ENCODE measurements at places on chromosomes 12 and 14.

DNA sequence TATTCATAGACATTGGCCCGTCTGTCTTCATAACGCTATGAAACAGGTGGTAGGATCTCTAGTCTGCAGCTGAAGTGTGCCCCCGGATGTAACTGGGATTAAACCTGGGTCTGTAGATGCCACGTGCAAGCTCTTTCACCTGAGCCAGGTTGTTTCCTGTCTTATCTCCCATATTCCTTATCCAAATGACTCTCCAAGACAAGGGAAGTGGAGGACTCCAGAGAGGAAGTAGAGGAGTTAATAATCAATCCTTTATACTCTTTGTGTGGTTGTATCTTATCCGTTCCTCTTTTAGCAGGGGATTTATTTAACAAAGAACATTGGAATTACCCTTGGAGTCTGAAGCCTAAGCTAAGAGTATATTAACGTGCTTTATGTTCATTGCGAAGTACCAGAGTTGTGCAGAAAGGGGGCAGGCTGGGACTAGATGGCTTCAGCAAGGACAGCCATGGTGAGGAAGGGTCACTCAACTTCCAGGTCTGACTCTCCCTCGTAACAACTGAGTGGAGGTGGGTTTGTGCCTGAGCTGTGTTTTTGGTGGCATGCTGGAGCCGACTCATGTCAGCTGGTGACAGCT is 82.8 kb downstream of the RIN3 start:
- DNase-seq, result no peak

GRCh38 chr14:56235388-56235787 is 117.2 kb downstream of the PELI2 start:
- DNase-seq, result no peak

GRCh38 chr14:72700338-72701236 is 193.3 kb downstream of the DPF3 start:
- DNase-seq, result no peak

- DNase-seq, result no peak
These were observed 15.8 kb upstream of the KRAS start for GRCh38 chr12:25266497-25266896.

DNA sequence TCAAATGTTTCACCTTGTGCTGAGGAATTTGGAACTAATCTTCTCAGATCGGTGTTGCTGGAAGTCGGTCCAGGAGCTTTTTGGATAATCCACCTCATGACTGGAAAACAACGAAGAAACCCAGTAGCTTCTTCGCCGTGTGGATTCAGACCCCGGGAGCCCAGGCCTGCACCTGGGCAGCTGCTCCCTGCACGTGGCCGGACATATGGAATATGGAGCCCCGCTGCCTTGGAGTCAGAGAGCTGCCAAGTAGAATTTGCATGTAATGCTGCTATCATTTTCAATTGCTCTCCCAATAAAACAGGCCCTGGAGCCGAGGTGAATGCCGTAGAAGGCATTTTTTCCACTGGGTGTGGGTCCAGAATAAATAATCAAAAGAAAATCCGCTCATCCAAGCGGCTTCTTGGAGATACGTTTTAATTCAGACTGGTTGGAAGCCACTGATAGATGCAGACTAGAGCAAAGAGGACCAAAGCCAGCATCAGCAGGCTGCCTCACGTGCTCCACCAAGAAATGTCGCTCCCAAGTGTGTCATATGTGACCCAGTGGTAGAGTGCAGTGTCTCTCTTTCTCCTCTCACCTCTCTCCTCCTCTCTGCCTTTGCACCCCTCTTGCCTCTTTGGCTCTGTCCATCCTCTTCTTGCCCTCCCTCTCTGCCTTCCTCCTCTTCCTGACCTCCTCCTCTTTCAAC is 115.3 kb downstream of the ZNF664 start:
- no peak for DNase-seq

- DNase-seq, result no peak
These were observed 25.1 kb upstream of the BTBD6 start for GRCh38 chr14:105223260-105223659.

DNA sequence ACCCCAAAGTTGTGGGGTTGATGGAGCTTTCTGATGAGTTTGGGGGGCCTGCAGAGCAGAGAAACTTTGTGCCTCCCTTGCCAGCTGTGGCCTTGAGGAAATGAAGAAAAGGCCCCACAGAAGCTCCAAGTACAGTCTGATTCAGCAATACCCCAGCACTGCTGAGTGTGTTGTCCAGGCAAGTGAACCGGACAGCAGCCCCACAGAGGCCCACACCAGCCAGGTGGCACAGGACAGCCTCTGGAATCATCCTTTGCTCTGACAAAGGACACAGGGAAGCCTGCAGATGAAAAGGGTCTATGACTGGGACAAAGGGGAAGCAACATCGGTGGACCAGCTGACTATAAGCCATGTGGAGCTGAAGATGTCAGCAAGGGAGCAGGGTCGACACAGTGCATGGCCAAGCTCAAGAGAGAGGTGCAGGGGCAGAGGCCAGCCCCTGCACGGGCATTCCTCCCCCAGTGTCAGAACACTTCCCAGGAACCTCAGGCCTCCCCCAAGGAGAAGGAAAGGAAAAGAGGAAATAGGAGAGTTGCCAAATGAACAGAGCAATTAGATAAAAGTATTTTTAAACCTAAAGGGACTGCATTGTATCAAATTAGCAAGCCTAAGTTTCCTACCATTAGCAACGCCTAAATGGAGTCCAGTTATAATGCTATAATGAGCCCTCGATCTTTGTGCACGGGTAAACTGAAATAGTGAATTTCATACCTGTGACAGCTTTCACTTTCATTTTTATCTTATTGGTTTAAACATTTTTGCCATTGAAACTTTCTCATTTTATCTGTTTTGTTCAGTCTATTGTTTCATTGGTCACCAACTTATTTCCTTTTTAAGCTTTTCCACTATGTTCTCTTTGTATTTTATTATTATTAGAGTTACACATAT is 46.3 kb upstream of the PTGDR start:
- no peak for DNase-seq

- DNase-seq, result no peak
These were observed 6.8 kb upstream of the LEMD3 start for GRCh38 chr12:65162609-65163008.

DNA sequence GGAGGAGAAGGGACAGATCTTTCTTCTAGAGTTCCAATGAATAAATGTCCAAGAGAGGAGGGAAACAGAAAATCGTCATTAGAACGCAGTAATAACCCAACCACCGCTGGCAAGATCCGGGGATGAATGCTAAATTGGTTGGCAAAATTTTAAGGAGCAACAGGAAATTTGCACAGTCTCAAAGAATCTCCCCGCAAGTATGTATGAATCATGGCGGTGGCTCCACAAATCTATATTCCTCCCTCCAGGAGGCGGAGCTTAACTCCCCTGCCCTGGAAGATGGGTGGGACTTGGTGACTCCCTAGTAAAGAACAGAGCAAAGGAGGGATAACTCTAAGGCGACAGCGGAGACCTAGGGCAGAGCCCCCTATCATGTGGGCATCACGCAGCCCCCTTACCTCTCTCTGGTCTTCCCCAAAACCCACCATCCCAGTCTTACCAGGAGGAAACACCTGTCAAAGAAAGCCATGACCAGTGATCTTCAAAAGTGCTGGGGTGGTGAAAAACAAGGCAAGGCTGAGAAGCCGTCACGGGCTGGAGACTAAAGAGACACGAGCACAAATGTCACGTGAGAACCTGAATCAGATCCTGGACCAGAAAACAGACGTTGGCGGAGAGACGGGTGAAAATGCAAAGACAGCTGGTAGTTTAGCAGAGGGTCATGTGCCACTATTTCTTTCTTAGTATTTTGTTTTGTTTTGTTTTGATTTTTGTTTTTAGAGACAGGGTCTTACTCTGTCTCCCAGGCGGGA is 125.8 kb downstream of the NCOR2 start:
- DNase-seq, result no peak

GRCh38 chr12:53053218-53054111 is 3.6 kb downstream of the TNS2 start:
- no peak for DNase-seq

DNA sequence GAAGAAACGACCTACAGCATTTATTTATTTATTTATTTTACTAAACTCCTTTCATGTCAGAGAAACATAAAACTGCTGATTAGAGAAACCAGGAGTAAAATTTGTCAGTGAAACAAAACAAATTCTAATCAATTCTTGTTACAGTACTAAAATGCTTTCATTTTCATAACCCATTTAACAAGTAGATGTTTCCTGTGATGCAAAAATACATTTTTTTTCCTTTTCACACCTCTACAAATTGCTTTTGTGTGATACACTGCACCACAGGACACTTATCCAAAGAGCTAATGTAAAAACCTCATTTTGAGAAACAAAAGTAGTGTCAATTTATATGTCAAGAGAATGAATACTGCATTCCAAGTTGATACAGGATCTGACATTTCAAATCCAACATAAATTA is 155.1 kb downstream of the SYT1 start:
- DNase-seq, result no peak

DNA sequence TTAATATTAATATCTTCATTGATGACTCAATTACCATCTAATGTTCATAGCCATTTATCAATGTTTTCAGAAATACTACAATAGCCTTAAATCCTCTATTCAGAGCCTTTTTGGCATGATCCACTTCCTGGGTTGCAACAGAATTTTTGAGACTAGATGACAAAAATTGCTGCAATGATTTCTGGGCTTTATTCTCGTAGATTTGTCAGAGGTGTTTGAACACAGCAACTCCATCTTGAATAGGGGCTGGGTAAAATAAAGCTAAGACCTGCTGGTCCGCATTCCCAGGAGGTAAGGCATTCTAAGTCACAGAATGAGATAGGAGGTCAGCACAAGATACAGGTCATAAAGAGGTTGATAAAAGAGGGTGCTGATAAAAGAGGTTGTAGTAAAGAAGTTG is 165.8 kb upstream of the CNOT2 start:
- DNase-seq, result no peak

DNA sequence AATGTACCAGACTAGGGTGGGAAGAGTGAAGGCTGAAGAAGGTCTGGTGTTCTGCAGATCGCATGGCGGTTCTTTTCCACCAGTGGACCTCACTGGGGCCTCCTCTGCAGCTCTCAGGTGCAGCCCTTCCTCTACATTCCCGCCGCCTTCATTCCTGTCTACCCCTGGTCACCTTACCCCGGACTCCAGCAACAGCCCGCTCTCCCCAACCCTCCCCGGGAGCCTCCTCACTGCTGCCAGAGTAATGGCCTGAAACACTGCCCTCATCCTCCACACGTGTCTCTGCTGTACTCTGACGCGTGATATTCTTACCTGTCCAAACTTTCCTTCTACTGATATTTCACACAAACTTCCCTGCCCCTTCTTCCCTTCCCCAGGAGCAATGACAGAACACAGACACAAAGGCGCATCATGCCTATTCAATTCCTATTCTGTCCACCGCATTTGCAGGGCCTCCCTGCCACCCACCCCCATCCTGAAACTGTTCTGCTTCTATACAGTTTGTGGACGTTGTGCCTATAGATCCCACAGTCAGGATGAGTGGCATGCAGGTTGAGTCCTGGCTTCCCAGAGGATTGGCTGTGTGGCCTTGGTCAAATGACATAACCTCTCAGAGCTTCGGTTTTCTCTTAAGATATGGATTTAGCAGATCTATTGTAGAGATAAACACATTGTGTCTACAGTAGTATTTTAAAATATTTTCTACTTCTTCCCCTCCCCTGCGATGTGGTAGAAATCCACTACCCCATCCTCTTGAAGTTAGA is 1.7 kb upstream of the NUAK1 start:
- DNase-seq, result no peak

DNA sequence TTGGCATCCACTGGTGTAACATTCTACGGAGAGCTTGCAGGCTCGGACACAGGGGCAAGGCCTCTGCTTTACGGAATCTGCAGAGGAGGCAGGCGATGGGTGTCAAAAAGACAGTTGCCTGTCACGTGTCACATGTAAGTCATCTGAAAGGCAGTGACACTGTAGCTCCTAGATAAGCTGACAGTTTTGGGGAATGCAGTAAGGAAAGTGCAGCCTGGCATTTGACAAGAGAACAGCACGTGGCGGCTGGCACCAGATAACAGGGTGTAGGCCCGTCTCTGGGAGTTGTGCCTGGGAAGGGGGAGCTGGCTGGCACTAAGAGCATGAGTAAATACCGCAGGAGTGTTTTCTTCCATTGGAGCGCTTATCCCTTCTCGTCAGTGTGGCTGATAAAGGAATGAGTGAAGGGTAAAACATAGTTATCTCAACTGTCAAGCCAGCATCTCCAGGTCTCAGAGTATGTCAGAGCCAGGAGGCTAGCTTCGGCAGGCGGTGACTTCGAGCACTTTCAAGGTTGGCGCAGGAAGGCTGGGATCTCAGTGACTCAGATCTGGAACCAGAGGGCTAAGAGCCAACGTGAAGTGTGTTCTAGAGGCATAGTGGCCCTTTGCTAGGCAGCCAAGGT is 26.1 kb downstream of the ADCK1 start:
- DNase-seq, result no peak

DNA sequence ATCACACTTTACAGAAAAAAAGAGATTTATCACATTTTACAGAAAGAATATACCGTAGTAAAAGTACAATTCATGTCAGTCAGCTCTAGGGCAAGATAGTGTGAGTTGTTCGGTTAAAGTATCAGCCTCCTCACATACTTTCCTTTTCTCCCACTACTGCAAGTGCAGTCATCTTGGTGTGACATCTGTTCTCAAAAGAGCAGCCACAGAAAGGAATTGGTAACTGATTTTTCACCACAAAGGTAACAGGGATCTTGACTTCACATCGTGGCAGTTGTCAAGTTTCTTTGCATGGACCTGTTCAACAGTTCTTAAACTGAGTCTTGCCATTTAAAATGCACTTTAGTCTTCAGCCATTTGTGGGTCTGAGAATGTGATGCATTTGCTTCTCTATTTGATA is 5.0 kb upstream of the E2F7 start:
- no peak for DNase-seq

GRCh38 chr12:32171211-32171610 is 64.6 kb downstream of the BICD1 start:
- DNase-seq, result no peak

- DNase-seq, result no peak
These were observed 12.9 kb downstream of the MED13L start for GRCh38 chr12:116264525-116265070.

- no peak for DNase-seq
These were observed 70.7 kb downstream of the BORCS5 start for GRCh38 chr12:12427568-12427967.

GRCh38 chr12:123928274-123928865 is 44.3 kb downstream of the CCDC92 start:
- DNase-seq, result no peak

DNA sequence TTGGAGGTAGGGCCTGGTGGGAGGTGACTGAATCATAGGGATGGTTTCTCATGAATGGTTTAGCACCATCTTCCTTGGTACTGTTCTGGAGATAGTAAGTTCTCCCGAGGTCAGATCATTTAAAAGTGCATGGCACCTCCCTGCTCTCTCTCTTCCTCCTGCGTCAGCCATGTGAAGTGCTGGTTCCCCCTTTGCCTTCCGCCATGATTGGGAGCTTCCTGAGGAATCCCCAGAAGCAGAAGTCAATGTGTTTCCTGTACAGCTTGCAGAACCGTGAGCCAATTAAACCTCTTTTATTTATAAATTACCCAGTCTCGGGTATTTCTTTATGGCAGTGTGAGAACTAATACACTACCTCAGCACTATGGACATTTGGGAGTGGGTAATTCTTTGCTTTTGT is 4.8 kb upstream of the LGMN start:
- DNase-seq, result no peak
